ENCODE measurements at places on chromosomes 7 and 10.

DNA sequence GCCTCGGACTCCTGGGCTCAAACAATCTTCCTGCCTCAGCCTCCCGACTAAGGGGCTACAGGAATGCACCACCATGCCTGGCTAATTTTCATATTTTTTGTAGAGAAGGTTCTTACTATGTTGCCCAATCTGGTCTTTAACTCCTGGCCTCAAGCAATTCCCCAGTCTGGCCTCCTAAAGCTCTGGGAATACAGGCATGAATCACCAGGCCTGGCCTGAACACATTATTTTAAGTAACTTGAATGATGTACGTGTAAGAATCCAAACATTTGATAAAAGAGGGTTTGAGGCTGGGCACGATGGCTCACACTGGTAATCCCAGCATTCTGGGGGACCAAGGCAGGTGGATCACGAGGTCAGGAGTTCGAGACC lies 13.0 kb upstream of the BAMBI start:
- no peak for DNase-seq

DNA sequence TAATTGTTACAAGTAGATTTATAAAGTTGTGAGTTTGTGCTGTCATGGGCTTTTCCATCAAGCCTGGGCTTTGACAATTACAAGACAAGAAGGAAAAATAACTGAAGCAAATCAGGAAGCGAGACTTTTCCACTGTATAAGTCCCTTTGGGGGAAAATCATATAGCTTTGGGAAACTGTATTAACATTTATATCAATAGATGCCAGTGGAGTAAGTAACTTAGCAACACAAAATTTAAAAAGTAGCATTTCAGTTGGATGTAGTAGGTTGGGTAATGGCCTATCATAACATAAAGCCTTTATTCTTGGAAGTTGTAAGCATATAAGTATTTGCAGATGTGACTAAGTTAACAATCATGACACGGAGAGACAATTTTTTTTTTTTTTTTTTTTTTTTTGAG lies 931.1 kb downstream of the CNTNAP2 start:
- DNase-seq: no peak

DNA sequence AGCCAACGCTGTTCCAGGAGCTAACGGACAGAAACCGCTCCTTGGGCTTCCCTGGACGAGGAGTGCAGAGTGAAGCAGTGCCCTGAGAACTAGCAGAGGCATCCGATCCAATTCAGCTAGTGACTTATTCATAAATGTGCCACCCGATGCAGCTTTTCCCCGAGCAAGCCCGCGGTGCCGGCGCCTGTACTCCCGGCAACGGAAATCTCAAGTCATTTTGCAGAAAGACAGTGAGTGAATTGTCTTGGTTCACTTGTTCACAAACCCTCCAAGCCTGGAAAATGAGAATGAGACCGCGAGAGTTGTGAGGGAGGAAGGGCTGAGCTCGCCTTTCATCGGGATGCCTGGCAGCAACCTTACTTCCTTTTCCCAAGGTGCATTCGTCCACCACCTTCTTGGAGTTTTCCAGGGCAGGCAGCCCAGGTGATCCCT lies 87.5 kb downstream of the COBL start:
- DNase-seq: no peak

DNA sequence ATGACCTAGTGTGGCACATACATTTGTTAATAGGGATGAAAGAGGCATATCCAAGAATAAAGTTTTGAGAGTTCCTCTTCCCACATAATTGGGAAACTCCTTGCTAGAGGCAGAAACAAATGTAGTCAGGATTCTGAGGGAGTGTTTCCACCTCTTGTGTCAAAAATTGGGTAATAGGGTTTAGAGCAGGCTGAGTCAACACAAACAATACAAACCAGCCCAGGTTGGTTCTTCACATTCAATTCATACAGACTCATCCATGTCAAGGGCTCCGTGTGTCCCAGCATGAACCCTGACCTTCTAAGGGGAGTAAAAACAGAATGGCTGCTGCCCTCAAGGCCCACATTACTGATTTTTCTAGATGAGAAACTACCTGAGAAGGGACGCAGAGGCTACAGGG lies 75.3 kb downstream of the GLI3 start:
- no peak for DNase-seq

DNA sequence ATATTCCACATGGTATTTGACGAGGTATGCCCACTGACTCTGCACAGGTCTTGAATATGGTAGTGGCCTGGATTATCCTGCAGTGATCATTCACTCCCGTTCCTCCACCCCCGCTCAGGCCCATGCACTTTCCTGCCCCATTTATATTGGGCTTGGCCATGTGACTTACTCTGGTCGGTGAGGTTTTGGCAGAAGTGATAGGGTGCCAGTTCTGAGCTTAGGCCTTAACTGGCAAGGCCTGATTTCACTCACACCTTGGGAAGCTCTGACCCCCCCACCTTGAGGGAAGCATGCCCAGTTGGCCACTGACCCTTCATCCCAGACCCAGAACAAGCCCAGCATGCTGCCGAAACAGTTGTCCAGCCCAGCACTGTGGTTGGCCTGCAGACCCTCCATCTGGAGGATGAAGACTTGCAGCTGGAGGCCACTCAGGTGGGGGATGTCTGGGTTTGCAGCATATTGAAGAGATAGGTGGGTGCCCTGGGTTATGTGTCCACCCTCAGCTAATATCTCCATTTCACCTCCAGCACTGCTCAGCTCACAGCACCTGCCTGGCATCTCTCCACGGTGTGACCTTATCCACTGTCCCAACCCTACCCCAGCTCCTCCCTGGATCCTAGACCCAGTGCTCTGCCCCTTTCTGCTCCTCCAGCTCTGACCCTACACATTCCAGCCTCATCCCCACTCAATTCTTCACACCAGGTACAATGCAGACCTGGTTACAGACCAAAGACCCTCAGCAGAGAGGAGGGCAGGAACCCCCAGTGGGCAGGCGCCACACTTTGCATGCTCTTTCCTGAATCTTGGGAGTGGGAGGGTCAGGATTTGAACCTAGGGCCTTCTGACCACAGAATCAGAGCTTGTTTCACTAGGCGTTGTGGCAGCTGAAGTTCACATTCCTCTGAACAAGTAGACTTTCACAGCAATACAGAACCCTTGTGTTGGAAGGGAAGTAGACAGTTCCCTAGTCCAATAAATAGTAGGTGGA lies 138.1 kb upstream of the CHST15 start:
- DNase-seq: no peak

DNA sequence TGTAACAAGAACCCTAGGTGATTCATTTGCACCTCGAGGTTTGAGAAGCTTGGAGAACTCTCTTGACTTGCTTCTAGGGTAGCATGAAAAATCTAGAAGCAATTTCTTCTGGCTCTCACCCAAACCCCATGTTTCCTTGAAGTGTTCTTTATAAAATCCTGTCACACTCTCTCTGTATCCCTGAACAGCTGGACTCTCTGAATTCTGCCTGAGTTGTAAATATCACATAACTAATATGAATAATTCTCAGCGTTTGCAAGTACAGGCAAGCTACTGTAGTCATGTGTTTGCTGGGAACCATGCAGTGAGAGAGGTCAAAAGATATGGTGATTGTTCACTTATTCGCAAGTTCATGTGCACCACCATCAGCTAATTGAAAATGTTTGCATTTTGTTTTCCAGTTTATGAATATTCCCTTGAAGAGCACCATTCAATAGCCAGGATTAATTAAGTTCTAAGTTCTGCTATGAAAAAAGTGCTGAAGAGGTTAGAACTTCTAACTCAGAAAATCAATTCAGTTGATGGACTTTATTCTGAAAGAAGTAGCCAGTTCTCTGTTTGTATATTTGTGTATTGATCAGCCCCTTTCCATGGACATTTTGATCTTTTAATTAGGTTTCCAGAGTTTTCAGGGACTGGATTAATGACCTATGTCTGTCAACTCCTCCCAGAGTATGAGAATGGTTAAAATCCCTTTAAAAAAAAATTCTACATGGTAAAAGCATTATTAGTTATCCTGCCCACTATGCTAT lies 243.0 kb downstream of the PLXDC2 start:
- DNase-seq: no peak

GRCh38 chr7:155918720-155919390 lies 106.6 kb upstream of the SHH start:
- no peak for DNase-seq

GRCh38 chr7:36736899-36737211 lies 12.6 kb upstream of the AOAH start:
- no peak for DNase-seq

GRCh38 chr7:91135703-91136430 lies 128.4 kb upstream of the FZD1 start:
- DNase-seq: no peak

- DNase-seq: no peak
Observed at GRCh38 chr7:101657171-101657570, 28.1 kb upstream of the MYL10 start.

- no peak for DNase-seq
Observed at GRCh38 chr7:55134786-55135185, 116.0 kb downstream of the EGFR start.

- DNase-seq: no peak
Observed at GRCh38 chr7:46363688-46364087, 442.6 kb upstream of the IGFBP3 start.

DNA sequence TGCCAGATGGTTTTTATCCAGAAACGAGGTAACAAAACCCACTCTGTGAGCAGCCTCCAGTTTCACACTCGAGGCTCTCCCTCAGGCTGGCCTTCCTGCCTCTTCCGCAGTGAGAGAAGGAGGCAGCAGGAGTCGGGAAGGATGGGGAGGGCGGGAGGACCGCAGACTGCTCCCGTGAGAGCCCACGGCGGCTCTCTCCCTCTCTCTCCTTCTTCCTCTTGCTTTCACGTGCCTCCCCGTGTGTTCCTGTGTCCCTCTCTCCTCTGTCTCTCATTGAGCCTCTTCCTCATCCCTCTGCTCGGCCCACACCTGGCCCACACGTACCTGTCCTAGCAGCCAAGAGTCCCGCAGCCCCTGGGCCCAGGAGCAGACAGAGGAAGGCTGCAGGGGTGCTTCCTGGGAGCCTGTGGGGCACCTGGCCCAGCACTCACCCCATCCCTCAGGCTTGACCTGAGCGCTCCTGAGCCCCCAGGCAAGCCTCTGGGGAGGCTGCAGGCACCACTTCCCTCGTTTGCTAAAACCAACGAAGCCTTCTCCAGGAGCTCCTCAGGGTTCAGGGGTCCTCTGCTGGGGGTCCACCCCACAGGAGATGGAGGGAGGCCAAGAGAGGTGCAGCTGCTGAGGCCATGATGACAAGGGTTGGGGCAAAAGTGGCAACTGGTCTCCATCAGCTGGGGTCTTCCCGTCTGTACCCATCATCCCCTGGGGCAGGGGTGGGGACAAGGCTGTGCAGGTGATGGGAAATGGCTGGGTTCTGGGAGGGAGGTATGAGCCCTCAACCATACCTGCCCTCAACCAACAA lies 13.6 kb downstream of the SPOCK2 start:
- no peak for DNase-seq

DNA sequence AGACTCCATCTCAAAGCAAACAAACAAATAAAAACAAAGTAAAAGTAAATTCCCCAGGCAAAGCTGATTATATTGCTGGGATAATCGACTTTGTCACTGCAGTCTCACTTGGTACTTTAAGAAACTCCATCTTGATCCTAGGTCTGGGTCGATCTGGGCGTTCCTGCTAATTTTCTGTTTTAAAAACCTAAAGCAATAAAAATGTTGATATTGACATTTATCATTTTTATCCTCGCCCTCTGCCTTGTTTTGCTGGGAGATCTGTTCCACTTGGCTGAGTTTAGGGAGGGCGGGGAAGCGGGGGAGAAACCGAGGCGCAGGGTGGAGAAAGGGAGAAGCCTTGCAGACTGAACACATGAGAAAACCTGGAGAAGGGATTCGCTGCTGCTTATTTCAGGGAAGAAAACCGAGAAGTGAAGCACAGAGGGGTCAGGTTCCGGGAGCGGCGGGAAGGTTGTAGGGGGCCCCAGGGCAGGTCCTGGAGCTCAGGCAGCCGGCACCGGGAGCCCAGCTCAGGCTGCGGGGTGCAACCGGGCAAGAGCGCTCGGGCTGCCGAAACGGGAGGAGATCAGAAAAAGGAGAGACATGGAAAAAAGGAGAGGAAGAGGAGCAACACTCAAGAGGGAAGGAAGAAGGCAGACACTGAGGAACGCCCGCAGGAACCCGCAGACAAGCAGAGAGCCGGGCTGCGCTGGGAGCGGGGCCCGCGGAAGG lies 27.3 kb upstream of the KMT2C start:
- no peak for DNase-seq

- DNase-seq: no peak
Observed at GRCh38 chr7:80833289-80834268, 85.3 kb downstream of the SEMA3C start.

DNA sequence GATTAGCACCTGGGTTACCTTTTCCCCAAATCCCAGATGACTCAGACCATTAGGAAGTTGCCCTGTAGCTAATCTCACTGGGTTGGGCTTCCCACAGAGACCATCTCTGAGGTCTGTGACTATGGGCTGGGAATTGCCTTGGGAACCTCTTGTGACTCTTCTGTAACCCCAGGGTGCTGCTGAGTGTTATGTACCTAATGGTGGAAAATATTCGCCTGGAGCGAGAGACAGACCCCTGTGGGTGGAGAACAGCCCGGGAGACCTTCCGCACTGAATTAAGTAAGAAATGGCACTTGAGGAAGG lies 20.0 kb downstream of the STRIP2 start:
- DNase-seq: no peak

- DNase-seq: no peak
Observed at GRCh38 chr7:25775999-25776743, 375.8 kb upstream of the NFE2L3 start.

DNA sequence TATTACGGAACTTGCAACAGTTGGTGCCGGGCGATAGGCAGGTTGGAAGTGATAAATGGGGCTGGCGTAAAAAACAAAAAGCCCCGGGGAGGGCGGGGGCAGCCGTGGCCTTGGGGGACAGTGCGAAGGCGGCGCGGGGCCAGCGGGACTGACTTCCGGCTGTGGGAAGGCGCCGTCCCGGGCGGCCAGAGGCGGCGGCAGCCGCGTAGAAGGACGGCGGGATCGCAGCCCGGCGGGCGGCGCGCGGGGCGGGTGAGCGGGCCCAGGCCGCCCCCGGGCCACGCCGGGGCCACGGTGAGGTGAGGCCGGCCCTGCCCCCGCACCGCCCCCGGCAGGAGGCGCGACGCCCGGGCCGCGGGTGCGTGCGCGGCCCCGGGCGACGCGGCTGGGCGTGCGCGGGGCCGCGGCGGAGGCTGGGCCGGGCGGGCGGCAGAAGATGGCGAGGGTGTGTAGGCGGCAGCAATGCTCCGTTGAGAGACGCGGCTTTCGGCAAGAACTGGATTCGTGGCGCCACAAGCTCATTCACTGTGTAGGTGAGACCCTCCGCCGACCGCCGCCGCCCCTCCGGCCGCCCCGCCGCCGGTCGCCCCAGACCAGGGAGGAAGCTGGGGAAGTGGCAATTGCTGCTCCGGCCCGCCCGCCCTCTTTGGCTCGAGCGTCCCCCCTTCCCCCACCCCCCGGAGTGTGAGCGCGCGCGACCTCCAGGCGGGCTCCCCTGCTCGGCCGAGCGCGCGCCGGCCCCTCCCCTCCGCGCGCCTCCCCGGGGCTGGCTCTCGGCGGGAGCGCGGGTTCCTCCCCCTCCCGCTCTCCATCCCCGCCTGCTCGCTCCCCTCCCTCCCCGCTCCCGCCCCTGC lies at the start of gene LCOR:
Gene LCOR (plus strand): TSS at position 432 of the 854 bp plus-strand sequence. CDS start 116,760 bp downstream, outside the sequence.
- peak; percentile 83 for DNase-seq

DNA sequence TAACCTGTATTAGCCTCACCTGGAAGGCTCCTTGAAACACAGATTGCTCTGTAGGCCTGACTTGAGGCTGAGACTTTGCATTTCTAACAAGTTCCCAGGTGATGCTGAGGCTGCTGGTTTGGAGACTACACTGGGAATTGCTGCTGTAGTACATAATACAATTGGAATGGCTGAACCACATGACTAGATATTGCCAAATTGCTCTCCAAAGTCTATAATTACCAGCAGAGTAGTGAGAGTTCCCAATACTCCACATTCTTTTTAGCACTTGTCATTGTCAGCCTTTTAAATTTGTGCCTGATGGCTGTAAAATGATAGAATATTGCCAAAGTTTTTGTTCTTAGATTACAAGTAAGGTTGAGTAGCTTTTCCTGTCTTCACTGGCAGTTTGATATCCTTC lies 39.9 kb downstream of the PLEKHA8 start:
- DNase-seq: no peak
